Ureter (tissue), 1 donor: ENCODE measurements at places on chromosomes 2 and 18. TPM values are rescaled to one million over a fixed set of nuclear protein-coding genes. Genes with fewer than 3 reads are reported as not detected.

DNA sequence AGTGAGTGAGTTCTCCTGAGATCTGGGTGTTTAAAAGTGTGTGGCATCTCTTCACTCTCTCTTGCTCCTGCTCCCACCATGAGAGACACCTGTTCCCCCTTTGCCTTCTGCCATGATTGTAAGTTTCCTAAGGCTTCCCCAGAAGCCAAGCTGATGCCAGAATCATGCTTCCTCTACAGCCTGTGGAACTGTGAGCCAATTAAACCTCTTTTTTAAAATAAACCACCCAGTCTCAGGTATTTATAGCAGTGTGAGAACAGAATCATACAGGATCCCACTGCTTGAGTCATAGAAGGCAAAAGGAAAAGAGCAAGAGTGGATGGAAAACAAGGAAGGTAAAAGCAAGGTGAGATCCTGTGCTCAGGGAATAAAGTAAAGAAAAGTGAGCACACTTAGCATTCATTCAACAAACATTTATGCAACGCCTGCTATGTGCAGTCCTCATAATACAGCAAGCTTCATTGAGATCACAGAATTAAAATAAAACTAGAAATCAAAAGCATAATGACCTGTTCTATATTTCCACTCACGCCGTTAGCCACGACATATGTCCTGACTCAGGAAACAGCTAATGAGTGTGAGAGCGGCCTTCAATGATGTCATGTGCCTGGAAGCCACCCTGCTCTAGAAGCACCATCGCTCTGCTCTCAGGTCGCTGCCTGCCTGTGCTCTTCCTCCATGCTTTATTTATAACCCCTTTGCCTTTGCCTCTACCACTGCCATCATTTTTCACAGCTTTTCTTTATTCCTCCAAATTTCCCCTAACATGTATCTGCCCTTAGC is 11.3 kb upstream of the COPS8 start:
- no peak for DNase-seq

DNA sequence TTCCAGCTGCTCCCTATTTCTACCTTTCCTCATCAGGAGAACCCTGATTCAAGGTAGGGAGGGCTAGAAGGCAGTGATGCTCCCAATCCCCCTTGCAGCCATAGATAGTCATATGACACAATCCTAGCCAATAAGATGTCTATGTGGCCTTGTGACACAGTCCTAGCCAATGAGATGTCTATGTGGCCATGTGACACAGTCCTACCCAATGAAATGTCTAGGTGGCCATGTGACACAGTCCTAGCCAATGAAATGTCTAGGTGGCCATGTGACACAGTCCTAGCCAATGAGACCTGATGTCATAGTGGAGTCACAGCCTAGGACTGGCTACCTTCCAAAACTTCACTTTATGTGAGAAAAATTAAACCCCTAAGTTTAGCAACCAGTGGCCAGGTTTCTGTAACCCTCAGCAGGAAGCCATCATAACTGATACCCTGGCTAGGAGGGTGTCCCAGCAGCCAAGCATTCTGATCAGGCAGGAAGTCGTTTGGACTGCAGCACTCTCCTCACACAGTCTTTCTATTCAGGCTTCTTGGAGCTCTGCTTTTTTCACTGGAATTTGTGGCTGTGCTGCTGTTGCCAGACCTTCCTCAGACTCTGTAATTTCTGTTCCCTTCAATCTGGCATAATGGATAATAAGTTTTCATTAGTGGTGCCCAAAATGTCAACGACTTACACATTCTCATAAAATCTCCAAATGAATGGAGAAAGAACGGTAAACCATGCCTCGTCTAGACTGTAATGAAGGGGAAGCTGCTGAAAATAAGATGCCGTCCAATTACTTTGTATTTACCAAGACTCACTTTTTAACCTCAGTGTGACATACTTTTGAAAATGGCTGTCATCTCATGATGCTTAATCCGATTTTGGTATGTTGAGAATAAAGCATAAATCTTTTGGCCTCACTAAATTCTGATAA is 165.0 kb upstream of the NCKAP5 start:
- no peak for DNase-seq

GRCh38 chr2:217956586-217957457 is 46.0 kb downstream of the TNS1 start:
- no peak for DNase-seq

DNA sequence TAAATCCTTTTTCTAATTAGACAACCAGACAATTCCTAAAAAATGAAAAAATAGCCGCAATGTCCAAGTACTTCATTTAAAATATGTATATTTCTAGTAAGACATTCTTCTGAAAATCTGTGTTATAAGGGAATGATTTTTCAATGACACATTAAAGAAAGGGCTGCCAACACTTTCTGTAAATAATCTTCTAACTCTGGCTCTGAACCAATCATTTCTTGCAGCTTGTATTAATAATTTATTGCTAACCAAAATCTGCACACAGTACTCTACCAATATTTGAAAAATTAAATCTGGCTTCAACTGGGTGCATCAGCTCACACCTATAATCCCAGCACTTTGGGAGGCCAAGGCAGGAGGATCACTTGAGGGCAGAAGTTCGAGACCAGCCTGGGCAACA is 8.3 kb downstream of the NFU1 start:
- DNase-seq, result no peak

- DNase-seq, result no peak
These were observed 35.6 kb upstream of the PRLH start for GRCh38 chr2:237530472-237531433.

DNA sequence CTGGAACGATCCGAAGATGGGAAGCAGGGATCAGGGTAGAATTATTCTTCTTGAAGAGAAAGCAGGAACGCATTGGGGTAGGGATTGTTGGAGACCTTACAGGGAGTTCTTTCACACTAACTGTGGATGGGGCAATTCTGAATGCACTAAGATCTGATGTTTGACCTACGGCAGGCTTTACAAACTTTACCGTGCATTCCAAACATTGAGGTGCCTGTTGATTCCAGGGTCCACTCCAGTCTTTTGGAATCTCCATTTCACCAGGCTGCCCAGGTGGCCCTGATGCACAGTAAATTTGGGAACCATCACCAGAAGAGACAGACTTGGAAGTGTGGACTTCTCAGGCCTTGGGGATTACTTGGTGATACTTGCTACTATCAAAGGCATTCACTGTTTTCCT is 76.9 kb downstream of the RFTN2 start:
- DNase-seq, result no peak

GRCh38 chr2:160353166-160353565 is 140.4 kb downstream of the RBMS1 start:
- no peak for DNase-seq

- no peak for DNase-seq
These were observed 63.0 kb downstream of the MCFD2 start for GRCh38 chr2:46852598-46852997.

PLEKHH2 gene
- 9.8 TPM for total RNA-seq

DNA sequence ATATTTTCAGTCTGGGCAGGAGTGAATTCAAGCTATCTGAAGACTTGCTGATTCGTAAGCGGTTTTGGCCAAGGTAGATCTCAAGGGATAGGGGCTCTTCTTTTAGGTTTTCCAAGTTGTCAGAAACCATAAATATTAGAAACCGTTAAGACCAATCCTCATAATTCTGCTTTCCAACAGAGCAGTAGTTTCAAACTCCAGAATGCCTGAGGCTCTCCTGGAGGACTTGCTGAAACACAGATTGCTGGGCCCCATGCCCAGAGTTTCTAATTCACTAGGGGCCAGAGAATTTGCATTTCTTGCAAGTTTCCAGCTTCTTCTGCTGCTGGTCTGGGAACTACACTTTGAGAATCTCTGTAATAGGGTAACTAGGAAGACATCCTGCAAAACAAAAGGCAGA is 1855.7 kb upstream of the CELF4 start:
- no peak for DNase-seq

DNA sequence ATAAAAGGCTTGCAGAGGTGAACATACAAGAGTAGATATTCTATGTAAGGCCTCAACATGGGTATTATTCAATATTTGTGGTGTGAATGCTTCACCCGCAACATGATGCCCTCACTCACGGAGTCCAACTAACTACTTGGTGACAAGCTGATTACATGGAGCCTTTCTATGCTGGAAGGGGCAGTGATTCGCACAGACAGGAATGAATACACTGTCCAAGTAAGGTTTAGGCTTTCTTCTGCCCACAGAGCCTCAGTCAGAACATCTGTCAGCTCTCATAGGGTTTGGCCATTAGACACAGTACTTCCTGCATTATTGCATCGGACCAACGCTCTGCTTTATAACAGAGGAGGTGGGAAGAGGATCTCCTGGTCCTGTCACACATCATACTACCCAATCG is 80.3 kb upstream of the SLC35G4 start:
- no peak for DNase-seq

DNA sequence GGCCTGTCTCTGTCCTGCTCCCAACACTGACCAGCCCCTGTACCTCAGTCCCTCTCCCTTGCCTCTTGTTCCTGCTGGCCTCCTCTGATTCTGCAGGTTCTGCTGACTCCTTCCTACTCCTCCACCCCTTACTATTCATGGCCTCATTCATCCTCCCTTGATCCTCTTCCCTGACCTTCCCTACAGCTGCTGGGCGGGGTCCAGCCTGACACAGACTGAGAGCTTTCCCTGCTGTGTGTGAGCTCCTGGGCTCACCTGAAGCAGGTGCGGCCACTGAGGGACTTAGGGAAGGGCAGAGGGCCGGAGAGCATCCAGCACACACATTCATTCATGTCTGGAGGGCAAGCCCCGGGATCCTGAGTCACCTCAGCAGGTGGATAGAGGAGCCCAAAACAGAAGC is 185.6 kb downstream of the CTIF start:
- DNase-seq, result no peak

MC4R gene
- total RNA-seq, result not detected

PIEZO2 gene
- 3.9 TPM for total RNA-seq

LOXL3 gene
- 6.4 TPM for total RNA-seq

CDK15 gene
- total RNA-seq, result 2.3 TPM

NETO1 gene
- total RNA-seq, result 2.6 TPM

ZBTB7C gene
- 72.1 TPM for total RNA-seq

GRCh38 chr2:211468877-211469663 is 912.7 kb downstream of the CPS1 start:
- no peak for DNase-seq

IL1RL1 gene
- total RNA-seq, result 18.3 TPM

DNA sequence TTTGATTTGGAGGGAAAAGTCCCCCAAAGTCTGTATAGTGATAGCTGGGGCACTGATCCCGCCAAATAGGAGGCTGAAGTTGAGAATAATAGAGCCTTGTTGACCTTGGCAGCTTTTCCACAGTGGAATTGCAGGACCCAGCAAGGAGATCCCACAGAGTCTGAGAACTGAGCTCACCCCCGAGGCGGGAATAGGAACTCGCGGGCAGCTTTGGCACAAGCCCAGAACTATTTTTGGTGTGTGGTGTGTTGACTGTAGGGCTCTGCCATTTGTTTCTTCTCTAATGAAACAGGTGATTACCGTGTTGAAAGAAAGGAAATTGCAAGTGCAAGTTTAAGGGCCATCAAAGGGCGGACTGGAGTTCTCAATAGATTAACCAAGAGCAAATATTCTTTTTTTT is 34.0 kb downstream of the SH3RF3 start:
- DNase-seq, result peak; percentile 59

- no peak for DNase-seq
These were observed 100.2 kb downstream of the ARHGAP15 start for GRCh38 chr2:143229411-143229810.

- DNase-seq, result no peak
These were observed 79.1 kb upstream of the BCL2L11 start for GRCh38 chr2:111041398-111042202.

DNA sequence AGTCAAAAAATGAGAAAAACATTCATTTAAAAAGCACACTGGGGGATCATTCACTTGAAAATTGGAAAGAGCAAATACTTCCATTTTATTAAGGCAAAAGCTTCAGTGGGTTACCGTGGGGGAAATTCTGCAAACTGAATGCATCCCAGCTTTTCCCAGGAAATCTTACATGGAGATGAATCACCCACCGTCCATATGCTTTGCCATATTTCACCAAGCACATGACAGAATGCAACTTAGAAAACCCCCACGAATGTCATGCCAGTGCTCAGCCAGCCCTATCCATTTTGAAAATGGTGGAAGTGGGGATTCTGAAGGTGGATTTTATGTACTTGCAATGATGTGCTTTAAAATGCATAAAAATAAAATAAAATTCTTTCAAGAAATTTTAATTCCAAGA is 485.5 kb upstream of the ID2 start:
- no peak for DNase-seq

- no peak for DNase-seq
These were observed 1.6 kb upstream of the KDSR start for GRCh38 chr18:63368611-63369010.

DNA sequence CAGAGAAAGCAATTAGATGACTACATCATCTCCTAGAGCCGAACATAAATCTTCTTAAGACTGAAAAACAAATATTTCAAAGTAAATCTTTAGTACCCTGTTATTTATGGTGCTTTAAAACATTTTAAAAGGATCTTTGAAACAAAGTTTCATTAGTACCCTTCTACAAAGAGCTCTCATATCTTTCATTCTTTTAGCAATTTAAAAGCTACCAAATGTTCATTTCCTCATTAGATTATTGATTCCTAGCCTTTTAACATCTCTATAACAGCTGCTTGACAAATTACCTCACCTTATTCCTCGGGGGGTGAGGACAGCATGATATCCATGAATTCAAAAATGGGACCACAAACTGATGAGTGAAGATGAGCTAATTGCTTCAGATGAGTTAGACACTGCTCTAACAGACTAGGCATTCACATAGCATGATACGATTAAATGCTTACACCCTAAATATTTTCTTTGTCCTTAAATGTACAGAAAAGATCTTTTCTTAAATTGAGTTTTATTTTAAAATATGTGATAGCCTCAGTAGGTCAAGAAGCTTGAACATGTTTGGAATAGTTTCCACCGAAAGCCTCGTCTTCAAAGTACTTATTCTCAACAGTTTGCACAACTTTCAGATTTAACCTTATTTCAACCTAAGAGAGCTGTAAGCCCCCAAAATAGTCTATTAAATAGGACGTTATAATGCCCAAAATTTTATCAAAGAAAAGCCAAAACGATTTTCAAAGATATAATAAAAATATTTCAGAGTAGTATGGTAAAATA is 2.1 kb downstream of the ATAD2B start:
- DNase-seq, result no peak

KCNF1 gene
- 0.60 TPM for total RNA-seq

GRCh38 chr2:100409975-100410647 is 7.4 kb downstream of the CHST10 start:
- DNase-seq, result no peak

CIB4 gene
- total RNA-seq, result not detected

GRCh38 chr2:23241121-23241520 is 143.9 kb upstream of the KLHL29 start:
- DNase-seq, result no peak

PIGN gene
- 55.7 TPM for total RNA-seq

DNA sequence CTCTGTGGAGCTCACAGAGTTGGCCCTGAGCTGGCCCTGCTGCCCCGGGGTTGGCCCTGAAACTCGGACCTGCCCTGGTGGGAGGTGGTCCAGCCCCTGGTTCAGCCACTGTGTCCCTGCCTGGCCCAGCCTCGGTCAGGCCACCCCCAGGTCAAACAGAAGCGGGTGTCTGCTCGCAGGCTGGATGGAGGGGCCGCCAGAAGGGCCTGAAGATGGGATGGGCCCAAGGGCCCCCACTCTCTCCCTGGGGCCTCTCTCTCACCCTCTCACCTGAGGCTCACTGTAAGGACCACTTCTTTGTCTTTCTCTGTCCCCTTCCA is 25.1 kb upstream of the B3GNT7 start:
- no peak for DNase-seq
